Lower lobe of right lung (tissue), 2 donors: ENCODE measurements at places on chromosomes 2 and 18. TPM values are rescaled to one million over a fixed set of nuclear protein-coding genes. Genes with fewer than 3 reads are reported as not detected.

DNA sequence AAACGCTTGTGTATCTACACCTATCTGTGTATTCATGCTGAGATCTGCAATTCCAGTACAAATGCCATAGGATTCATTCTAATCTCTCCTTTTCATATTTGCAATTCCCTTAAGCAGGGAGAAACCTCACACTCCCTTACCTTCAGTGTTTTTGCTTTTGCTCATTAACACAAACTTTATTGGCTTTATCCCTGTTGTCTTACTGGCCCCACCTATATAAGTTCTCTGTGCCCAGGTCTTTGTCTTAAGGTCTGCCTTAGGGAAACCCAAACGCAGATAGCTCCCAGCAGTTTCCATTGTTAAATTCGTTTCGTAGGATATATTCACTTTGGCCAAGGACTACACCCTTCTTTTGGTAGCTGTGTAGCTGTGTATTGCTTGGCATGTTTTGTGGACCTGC, 4.0 kb upstream of the SNORC start:
- DNase-seq, result no peak
- H3K36me3 ChIP-seq, result peaks cover 3% of the 10 kb centered on the region
- no peak overlapping the region for H3K27ac ChIP-seq
- no peaks in the 10 kb centered on the region for H3K4me1 ChIP-seq
- no peaks in the 10 kb centered on the region for H3K27me3 ChIP-seq

Gene FAP
- 3.4 TPM for total RNA-seq

GRCh38 chr2:74223941-74224770, 25.7 kb downstream of the MTHFD2 start:
- no peak overlapping the region for H3K4me3 ChIP-seq
- H3K27me3 ChIP-seq, result no peaks in the 10 kb centered on the region
- no peaks in the 10 kb centered on the region for H3K4me1 ChIP-seq
- DNase-seq, result no peak
- no peak overlapping the region for H3K27ac ChIP-seq

Gene LRRC30
- not detected for total RNA-seq

Gene GKN1
- total RNA-seq, result not detected

DNA sequence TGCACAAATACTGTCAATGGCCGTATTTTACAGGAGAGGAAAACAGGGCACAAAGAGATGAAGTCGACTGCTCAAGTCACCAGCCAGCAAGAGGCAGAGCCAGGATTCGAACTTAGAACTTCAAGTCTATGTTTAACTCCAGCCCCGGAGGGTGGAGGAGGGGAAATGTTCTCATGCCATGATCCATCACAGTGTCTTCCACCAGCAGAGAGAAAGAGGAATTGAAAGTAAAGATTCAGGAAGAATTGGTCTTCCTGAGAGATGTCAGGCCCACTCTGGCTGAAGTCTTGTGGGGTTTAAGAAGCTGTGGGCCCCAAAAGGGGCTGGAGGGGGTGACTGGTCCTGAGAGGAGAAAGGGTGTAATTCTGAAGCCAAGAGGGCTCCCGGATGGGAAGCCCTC, 260.0 kb downstream of the TNS1 start:
- no peak overlapping the region for H3K4me3 ChIP-seq
- no peaks in the 10 kb centered on the region for H3K36me3 ChIP-seq
- H3K4me1 ChIP-seq, result peaks cover 8% of the 10 kb centered on the region
- H3K27me3 ChIP-seq, result no peaks in the 10 kb centered on the region

- no peak for DNase-seq
- H3K27me3 ChIP-seq, result no peaks in the 10 kb centered on the region
- no peaks in the 10 kb centered on the region for H3K36me3 ChIP-seq
- no peak overlapping the region for H3K4me3 ChIP-seq
- H3K27ac ChIP-seq, result no peak overlapping the region
- no peaks in the 10 kb centered on the region for H3K4me1 ChIP-seq
Measured at GRCh38 chr2:219466816-219467735, 31.6 kb upstream of the GMPPA start.

Gene UNC80
- total RNA-seq, result not detected

DNA sequence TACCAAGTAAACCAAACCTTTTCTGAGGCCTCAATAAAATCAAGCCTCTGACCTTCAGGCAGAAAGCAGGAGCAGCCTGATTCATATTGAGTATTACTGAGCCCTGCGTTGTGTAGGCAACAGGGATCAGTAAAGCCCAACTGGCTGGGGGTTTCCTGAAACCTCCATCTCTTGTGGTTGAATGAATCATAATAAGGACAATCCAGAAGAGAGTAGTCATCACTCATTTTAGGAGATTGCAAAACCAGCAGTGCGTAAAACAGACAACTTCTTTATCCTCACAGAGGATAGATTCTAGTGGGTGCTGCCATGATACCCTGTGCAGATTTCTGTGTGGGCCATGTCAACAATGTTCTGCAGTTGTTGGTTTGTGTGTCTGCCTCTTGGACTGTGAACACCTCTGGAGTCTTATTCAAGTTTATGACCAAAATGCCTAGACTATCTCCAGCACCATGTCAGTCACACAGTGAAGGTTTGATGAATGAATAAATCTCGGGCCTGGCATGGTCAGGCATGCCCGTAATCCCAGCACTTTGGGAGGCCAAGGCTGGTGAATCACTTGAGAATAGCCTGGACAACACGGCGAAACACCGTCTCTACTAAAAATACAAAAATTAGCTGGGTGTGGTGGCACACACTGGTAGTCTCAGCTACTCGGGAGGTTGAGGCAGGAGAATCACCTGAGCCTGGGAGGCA, 51.8 kb upstream of the RAB27B start:
- no peaks in the 10 kb centered on the region for H3K27me3 ChIP-seq
- no peak overlapping the region for H3K27ac ChIP-seq
- no peaks in the 10 kb centered on the region for H3K4me1 ChIP-seq
- no peak overlapping the region for H3K4me3 ChIP-seq
- no peak for DNase-seq
- H3K36me3 ChIP-seq, result no peaks in the 10 kb centered on the region

Gene NAT8
- total RNA-seq, result not detected

DNA sequence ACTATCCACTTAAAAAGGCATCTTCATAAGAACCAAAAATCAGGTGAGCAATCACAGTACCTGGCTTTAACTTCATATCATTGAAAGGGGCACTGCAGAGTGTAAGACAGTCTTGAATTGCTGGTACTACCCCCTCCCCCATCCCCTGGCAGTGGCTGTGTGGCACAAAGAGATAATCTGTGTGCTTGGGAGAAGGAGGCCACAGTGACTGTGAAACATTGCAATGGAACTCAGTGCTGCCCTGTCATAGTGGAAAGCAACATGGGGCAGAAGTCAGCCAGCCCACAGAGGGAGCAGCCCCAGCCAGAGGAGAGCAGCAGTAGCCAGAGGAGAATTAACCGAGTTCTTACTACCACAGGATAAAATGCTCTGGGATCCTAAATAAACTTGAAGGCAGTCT, 45.3 kb upstream of the UGP2 start:
- no peak for DNase-seq
- H3K4me1 ChIP-seq, result no peaks in the 10 kb centered on the region
- no peak overlapping the region for H3K4me3 ChIP-seq
- no peaks in the 10 kb centered on the region for H3K27me3 ChIP-seq
- H3K36me3 ChIP-seq, result no peaks in the 10 kb centered on the region
- H3K27ac ChIP-seq, result no peak overlapping the region

Gene LYPD6
- total RNA-seq, result 0.47 TPM

DNA sequence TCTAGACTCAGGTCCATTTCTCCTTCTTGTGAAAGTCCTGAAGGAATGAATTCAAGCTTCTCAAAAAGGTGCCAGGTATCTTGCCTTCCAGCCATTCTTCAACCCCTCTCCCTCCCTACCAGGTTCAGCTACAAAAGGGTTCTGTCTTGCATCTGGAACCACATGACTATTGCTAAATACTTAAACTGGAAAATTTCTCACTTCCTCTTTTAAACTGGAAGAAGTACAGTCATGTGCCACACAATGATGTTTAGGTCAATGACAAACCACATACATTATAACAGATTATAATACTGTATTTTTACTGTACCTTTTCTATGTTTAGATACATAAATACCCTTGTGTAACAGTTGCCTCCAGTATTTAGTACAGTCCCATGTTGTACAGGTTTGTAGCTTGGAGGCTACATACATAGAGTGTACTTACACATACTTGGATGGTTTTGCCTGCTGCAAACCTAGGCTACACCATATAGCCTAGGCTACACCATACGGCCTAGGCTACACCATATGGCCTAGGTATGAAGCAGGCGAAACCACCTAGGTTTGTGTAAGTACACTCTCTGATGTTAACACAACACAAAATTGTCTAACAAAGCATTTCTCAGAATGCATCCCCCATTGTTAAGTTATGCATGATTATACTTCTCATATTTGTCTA, 142.0 kb upstream of the DNMT3A start:
- no peaks in the 10 kb centered on the region for H3K27me3 ChIP-seq
- H3K4me3 ChIP-seq, result no peak overlapping the region
- DNase-seq, result no peak
- H3K27ac ChIP-seq, result no peak overlapping the region
- H3K4me1 ChIP-seq, result peaks cover 4% of the 10 kb centered on the region
- no peaks in the 10 kb centered on the region for H3K36me3 ChIP-seq

- no peak overlapping the region for H3K27ac ChIP-seq
- no peaks in the 10 kb centered on the region for H3K36me3 ChIP-seq
- peaks cover 55% of the 10 kb centered on the region for H3K4me1 ChIP-seq
- no peak for DNase-seq
- H3K27me3 ChIP-seq, result no peaks in the 10 kb centered on the region
Measured at GRCh38 chr2:134128746-134129145, 125.1 kb upstream of the MGAT5 start.

DNA sequence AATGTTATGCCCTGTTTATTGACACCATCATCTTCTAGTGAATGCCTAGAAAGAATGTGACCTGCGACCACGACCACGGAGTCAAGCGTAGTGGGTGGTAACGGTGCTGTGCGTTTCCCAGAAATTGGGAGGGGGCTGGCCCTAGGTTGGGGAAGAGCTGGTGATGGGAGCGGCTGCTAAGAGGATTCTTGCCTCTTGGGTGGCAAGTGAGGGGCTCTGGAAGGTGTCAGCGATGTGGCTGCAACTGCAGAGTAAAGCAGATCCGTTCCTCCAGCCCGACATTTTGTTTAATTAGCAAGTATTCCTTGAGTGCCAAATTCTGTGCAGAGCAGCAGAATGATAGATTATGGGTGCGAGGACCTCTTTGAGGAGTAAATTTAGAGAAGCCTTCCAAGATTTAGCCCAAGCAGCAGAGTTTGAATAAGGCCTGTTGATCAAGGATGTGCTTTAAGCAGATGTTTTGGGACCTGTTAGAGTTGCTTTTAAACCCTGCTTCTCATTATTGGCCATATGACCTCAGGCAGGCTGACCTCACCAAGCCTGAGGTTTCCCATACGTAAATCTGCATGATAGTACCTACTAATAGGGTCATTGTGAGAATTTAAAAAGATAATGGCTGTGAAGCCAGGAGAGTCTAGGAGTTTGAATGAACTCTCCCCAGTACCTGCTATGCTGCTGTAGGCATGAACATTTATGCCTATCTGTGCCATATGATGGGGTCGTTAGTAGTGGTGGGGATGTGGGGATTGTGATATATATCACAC, 287.7 kb downstream of the PTGR3 start:
- no peak overlapping the region for H3K27ac ChIP-seq
- H3K36me3 ChIP-seq, result no peaks in the 10 kb centered on the region
- H3K4me3 ChIP-seq, result no peak overlapping the region
- H3K4me1 ChIP-seq, result no peaks in the 10 kb centered on the region
- no peak for DNase-seq

DNA sequence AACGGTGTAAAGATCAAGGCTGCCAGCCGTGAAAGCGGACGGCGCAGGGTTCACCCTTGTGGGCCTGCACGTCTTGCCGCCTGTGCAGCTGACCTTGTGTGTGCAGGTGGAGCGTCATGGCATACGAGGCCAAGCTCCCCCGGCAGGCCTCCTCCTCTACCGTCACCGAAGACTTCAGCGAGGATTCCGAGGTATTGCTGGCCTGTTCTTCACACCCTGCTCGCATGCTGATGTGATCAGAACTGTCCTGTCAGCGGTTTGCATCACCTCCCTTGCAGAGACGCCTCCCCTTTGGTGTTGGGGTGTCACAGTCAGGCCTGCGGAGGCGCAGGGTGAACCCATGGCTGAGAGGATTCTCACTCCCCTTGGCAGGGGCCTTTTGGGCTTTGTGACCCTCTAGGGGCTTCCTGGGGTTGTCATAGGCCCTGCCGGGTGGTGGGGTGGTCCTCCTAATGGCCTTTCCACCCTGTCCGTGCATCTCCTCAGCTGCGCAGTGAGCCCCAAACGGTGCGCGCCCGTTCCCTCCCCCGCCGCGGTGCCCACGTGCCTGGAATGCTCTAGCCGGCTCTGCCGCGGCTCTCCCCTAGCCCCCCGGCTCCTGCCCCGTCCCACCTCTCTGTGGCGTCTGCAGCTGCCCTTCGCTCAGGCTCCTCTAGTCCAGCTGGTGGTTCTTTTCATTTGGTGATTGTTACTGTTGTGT, 92.5 kb downstream of the DGKD start:
- no peak overlapping the region for H3K27ac ChIP-seq
- no peaks in the 10 kb centered on the region for H3K27me3 ChIP-seq
- DNase-seq, result peak; percentile 42
- H3K4me3 ChIP-seq, result no peak overlapping the region
- no peaks in the 10 kb centered on the region for H3K4me1 ChIP-seq
- peaks cover 85% of the 10 kb centered on the region for H3K36me3 ChIP-seq

- H3K27ac ChIP-seq, result no peak overlapping the region
- H3K36me3 ChIP-seq, result no peaks in the 10 kb centered on the region
- H3K4me1 ChIP-seq, result no peaks in the 10 kb centered on the region
- no peaks in the 10 kb centered on the region for H3K27me3 ChIP-seq
Measured at GRCh38 chr2:52810460-52810859, 957.1 kb upstream of the CHAC2 start.
